Hematopoietic multipotent progenitor cell treated with erythropoietin and hydrocortisone succinate and interleukin-3 and kit ligand, for 8 days (in vitro differentiated cells): ENCODE measurements at places on chromosomes 13 and 19.

GRCh38 chr19:45071969-45072790 lies 4.1 kb downstream of the ZNF296 start:
- no peak for DNase-seq

GRCh38 chr13:83423861-83424260 lies 458.4 kb downstream of the SLITRK1 start:
- DNase-seq, result no peak

GRCh38 chr19:1042689-1043511 lies 3.0 kb downstream of the ABCA7 start:
- DNase-seq, result peak; percentile 7

DNA sequence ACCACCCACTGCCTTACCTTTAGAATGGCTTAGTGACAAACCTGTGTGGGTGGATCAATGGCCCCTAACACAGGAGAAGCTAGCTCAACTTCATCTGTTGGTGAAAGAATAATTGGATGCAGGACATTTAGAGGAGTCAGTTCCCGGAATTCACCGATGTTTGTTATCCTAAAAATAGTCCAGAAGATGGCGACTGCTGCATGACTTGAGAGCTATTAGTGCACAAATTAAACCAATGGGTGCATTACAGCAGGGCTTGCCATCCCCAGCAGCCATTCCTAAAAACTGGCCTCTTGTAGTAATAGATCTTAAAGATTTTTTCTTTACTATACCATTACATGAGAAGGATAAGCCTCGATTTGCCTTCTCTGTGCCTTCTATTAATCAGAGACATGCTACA lies 46.8 kb upstream of the ZNF726 start:
- no peak for DNase-seq

DNA sequence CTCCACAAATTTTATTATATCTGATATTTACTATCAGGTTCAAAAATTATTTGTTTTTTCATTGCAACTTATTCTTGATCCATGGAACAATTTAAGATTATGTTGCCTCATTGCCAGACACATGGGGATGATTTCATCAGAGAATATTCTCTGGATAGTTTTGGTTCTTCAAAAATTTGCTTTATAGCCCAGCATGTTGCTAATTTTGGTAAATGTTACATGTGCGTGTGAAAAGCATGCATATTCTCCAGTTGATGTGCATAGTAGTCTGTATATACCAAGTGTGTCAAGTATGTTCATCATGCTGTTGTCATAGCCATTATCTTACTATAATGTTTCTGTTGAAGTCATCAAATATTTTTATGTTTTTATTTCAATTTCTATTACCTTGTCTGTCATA lies 122.3 kb downstream of the RFC3 start:
- DNase-seq, result no peak

GRCh38 chr13:109802936-109803335 lies 16.6 kb upstream of the IRS2 start:
- no peak for DNase-seq

- DNase-seq, result no peak
These were observed 18.8 kb upstream of the GTF3A start for GRCh38 chr13:27405546-27406134.

- no peak for DNase-seq
These were observed 12.1 kb downstream of the MBNL2 start for GRCh38 chr13:97234236-97234635.

- DNase-seq, result peak; percentile 4
These were observed 10.1 kb downstream of the NFILZ start for GRCh38 chr19:8640402-8641004.

DNA sequence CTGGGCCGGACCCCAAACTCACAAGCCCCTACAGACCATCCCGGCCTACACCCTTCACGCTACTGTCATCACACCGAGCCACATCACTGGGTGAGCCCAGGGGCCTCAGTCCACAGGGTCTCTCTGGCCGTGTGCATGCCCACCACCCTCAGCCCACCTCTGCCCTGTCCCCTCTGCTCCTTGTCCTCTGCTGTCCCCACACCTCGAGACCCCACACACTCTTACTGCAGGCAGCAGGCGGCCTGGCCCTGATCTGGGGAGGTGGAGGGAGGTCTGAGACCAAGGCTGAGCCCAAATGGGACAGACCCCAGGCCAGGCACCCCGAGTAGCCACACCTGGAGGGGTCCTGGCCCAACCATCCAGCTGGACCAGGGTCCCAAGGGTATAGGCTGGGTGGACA lies 35.2 kb downstream of the PEPD start:
- DNase-seq, result no peak

DNA sequence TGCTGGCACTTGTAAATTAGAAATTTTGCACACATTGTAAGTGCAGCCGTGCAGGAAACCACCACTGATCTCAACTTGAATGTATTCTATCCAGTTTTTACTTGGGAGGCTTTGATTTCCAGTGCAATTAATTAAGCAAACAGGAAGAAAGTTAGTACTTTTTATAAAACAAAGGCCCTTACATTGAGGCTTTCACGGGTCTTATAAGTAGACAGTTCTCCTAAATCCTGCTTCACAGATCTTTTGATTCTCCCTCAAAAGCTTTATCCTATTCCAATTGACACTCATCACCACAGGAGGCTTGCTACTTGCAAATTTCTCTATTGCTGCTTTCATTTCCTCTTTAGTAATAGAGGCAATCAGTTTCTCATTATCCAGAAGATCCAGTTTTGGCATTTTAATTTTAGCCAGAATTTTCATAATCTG lies 90.1 kb downstream of the ERCC5 start:
- no peak for DNase-seq
